Stimulated activated CD8-positive, alpha-beta memory T cell treated with anti-CD3 and anti-CD28 coated beads, Interleukin-2, amount 100 ng/mL, for 1 hour (primary cell): ENCODE measurements at places on chromosomes 7 and 10.

GRCh38 chr10:131174211-131174565, 137.3 kb downstream of the TCERG1L start:
- DNase-seq, result no peak

- DNase-seq, result no peak
Measured at GRCh38 chr7:80232979-80233724, 98.5 kb downstream of the GNAI1 start.

DNA sequence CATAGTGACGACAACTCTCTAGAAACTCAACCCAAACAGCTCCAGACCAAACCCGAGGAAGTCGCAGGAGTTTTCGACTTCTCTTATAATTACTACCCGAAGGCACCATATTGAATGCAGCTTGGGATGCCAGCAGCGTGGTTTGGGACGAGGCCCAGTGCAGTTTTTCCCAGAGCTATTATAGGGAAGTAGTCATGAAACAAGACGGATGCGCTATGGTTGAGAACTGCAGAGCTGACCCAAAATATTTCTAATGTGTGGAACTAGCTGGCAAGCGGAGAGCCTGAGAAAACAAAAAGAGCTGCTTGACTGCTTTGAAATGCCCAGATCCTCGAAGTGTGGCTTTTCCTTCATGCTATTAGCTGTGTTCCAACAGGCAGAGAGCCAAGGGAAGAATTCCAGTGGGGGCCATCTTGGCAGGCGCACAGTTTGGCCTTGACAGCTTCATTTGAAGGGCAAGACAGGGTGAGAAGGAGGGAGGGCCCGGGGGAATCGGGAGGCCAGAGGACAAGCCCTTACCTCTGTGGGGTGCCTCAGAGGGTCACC, 122.7 kb downstream of the CUL2 start:
- no peak for DNase-seq

DNA sequence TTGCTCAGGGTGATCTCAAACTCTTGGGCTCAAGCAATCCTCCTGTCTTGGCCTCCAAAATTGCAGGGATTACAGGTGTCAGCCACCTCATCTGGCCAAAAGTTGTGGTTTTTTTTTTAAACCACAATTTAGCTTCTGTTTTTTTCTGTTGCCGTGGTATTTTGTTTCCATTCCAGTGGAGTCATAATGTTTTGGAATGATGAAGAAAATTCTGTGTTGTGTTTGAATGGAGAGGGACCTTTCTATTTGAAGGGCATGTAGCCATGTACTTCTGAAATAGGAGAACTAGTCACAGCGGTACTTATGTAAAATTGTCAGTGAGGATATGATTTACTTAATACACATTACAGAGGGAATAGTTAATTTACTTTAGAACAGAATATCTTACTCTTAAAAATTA, 201.3 kb downstream of the ARL4A start:
- no peak for DNase-seq

GRCh38 chr7:136890399-136890798, 21.9 kb downstream of the CHRM2 start:
- no peak for DNase-seq

DNA sequence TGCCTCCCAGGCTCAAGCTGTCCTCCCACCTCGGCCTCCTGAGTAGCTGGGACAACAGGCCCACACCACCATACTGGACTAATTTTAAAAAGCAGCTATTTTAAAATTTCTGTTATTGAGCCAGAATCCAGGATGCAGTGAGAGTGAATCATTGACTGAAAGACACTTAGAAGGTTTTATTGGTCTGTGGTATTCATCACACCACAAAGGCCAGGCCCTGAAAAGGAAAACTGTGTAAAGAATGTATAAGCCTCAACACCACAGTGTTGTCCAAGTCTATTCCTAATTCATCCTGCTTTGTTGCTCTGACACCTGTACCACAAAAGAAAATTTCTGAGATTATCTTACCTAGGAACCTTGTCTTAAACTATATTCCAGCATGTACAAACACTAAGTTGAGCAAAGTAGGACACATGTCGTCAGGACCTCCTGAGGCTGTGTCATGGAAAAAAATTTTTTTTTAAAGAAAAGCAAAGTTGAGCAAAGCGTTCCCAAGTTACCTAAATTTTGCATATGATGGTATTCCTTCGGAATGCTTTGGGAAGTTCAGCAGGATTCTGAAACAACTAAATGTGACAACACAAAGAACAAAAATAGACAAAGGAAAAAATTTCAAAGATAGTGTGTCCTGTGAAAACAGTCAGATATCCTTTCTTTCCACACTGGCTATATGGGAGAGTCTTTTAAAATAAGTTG, 129.6 kb upstream of the MKLN1 start:
- no peak for DNase-seq

DNA sequence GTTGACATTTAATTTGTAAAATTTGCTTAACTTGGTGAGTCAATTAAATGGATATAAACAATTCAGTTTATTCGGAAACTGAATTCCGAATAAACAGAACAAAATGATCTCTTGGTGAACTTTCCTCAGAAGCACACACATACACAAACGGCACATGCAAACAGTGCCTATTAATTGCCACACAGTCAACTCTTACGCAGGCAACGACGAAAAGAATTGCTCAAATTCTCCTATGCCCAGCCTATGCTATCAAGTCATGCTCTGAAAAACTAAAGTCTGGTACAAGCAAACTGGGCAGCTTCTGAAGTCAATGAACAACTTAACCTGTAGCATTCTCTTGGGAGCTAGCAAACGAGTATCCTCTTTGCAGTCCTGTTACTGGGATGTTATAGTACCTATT, 38.8 kb upstream of the ASL start:
- no peak for DNase-seq

GRCh38 chr10:82515256-82515655, 640.3 kb downstream of the NRG3 start:
- DNase-seq, result no peak

- no peak for DNase-seq
Measured at GRCh38 chr10:58586282-58587245, 73.9 kb downstream of the BICC1 start.

DNA sequence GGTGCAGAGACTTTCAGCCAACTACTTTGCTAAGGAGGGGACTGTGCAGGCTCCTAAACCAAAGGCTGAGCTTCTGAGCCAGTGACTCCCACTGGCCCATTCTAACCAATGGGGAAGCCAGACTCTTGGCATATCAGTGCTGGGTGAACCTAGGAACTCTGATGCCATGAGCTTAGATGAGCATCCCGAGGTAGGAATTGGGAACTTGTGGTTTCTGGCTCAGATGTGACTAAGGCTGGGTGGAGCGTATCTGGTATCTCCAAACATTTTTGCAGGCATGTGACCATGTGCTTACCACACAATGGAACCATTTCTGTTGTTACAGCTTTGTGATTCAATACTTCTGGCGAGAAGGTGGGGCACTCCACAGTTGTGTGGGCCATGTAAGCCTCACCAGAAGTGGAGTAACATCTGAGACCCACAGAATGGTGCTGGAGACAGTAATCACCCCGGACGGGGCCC, 2.5 kb upstream of the AVPI1 start:
- DNase-seq, result no peak

GRCh38 chr7:29980151-29980550, 9.4 kb downstream of the SCRN1 start:
- DNase-seq, result no peak

- DNase-seq, result no peak
Measured at GRCh38 chr10:68900427-68901104, 549 bp upstream of the DDX50 start.

GRCh38 chr10:3135006-3135405, 37.6 kb downstream of the PITRM1 start:
- DNase-seq, result no peak

GRCh38 chr10:127990846-127991542, 84.1 kb downstream of the PTPRE start:
- no peak for DNase-seq

DNA sequence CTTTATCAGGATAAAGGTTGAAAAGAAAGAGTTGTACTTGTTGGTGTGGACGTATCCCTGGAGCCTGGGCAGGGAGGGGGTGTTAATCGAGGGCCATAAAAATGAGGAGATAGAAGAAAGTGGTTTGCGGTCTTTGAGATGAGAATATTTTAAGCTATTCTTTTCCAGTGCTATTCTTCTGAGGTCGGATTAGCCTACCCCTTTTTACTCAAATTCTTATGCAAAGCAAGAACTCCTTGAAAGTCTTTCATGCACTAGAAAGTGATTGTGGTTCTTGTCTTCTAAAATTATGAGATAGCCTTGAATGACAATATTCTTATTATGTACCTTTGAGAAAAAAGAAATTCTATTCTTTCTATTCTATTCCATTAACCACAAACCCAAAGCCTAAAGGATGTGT, 201.3 kb upstream of the SEMA3C start:
- DNase-seq, result no peak

DNA sequence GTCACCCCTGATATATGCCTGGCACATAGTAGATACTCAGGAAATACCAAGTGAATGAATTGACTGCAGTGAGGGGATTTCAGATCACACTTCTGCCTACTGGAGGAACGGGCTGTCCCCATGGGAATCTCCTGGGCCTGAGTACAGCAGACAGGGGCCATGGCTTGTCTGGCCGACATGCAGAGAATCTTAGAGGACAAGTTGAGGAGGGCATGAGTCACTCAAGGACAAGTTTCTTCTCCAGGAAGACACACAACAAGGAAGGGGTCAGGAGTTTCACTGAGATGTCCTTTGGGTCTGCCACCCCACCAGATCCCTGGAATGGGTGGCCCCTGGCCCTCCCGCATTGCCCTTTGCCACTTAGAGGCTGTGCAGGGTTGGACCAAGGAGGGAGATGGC, 20.7 kb downstream of the PLPP4 start:
- no peak for DNase-seq

DNA sequence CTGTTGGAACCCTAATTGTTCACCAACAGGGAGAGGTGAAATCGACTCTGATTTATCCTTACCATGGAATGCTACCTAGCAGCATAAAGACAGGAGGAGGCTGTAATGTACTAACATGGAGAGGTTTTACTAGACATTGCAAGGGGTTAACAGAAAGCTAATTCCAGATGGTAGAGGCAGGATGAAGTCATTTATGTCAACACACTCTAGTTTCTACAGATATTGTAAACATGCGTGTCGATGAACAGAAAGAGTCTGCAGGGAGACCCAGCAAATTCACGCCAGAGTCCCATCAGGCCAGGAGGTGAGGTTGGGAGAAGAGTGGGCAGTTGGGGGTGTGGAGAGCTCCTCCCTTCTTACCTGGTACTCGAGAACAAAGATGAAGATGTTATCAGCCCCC, 7.0 kb downstream of the NPC1L1 start:
- no peak for DNase-seq

DNA sequence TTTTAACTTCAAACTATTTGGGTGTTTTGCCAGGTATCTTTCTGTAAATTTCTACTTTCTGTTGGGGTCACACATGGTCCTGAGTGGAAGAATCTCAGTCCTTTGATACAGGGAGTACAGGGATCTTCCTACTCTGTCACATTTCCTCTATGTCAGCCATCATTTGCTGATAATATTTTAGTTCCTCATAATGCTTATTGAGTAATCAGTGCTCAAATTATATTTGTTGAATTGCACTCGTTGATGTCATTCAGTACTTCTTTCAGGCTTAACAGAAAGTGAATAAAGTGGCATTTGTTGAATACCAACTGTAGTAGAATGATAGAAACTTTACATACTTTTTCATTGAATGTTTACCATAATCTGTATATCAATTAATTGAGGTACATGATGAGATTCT, 31.9 kb downstream of the WDR11 start:
- no peak for DNase-seq

DNA sequence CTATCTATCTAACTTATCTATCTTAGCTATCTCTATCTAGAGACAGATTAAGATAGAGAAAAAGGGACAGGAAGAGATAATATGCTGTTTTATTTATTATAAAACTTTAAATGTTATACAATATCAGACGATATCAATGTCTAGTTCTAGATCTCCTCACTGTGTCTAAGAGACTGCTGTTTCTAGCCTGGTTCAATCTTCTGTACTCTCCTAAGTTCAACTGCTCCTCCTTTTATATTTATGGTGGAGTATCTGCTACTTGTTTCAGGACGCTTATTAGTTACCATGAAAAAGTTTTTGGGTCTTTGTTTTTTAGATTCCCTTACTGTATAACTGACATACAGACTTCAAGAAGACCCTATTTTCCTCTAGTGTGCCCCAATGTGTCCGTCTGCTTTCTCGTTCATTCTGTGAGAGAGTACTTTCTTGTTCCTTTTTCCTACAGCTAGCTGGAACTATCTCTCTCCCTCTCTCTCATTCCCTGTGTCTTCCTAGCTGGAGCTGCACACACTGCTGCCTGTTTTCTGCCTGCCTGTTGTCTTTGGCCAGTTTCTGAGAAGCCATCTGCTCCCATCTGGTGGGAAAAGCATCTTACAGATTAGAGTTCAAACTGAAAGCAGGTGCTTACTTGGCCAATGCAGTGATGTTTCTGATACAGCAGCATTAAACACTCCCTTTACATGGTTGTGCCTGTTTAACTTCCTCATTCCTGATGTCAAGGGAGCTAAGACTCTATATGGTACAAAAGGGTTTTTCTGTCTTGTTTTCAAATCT, 49.4 kb upstream of the ARL4A start:
- DNase-seq, result no peak

DNA sequence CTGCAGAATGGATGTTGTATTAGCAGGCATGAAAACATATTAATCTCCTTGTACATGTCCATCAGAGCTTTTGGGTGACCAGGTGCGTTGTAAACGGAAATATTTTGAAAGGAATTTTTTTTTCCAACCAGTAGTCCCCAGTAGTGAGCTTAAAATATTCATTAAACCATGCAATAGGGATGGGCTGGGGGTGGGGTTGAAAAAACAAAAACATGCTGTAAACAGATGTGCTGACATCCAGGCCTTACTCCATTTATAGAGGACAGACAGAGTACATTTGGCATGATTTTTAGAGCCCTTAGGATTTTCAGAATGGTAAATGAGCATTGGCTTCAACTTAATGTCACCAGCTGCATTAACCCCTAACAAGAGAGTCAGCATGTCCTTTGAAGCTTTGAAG, 50.2 kb downstream of the PTPN12 start:
- DNase-seq, result no peak

DNA sequence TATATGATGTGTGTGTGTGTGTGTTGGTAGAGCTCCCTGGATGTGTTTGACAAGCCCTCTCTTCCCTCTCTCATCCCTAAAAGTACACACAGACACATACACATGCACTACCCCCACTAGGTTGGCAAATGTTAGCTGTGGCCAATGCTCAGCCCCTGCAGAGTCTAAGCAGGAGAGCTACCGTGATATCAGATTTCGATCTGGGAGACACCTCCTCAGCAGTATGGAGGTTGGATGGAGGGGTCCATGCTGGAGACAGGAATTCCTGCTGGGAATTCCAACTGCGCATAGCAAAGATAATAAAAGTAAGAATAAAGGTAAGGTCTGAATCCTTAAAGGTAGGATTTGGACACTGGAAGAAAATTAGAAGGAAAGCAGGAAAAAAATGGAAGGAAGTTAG, 85.7 kb downstream of the C10orf90 start:
- no peak for DNase-seq

GRCh38 chr10:128316121-128316726, 190.0 kb upstream of the MKI67 start:
- DNase-seq, result no peak

- no peak for DNase-seq
Measured at GRCh38 chr10:3172081-3172445, 519 bp downstream of the PITRM1 start.

- no peak for DNase-seq
Measured at GRCh38 chr10:89301232-89301631, 614 bp upstream of the IFIT2 start.

GRCh38 chr10:33214174-33214573, 120.3 kb downstream of the NRP1 start:
- no peak for DNase-seq

GRCh38 chr10:105807935-105808587, 1167.0 kb downstream of the SORCS3 start:
- no peak for DNase-seq
